ENCODE measurements at places on chromosomes 16 and 17. TPM values are rescaled to one million over a fixed set of nuclear protein-coding genes. Genes with fewer than 3 reads are reported as not detected.

DNA sequence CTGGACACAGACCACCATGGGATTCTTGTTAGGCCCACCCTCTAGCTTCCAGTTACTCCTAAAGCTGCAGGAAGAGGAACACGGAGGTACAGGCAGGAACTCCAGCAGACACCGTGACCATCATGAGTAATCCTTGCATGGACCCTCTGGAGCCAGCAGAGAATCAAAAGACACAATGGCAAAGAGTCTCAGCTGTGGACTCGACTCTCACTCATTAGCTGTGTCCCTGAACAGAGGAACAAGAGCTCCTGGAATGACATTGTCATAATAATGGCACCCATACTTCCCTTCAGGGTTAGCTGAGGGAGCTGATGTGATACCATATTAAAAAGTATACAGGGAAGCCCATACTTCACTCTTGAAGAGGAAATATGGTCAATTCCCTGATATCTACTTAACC is 176.3 kb upstream of the ASIC2 start:
- DNase-seq: no peak

DNA sequence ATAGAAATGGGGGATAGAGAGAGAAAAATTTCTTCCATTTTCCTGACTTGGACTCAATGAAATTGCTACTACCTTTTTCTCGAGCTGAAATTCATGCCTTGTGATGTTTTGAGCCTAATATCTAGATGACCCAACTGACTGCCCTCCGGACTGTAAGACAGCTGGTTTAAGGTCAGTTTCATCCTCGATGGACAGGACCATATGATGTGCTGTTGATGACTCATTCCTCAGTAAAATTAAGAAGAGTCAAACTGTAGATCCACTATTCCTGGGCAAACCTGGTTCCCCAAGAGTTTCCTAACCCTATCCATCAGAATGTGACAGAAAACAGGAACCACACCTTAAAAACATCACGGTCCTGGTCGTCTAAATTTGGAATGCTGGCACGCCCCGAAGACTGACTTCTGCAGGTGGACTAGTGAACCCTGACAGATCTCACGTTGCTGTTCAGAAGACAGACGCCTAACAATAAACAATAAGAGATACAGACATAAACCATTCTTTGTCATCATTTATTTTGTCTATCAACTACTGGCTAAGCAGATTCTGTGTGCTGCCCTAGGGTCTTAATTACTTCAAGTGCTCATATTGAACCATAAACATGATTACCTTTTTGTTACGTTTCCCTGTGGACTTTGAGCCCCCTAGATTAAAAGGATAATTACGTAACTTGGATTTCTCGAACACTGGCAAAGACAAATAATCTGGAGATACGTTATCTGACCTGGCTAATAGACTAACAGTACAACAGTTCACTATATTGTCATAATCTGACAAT is 45.1 kb upstream of the NOS2 start:
- no peak for DNase-seq

DNA sequence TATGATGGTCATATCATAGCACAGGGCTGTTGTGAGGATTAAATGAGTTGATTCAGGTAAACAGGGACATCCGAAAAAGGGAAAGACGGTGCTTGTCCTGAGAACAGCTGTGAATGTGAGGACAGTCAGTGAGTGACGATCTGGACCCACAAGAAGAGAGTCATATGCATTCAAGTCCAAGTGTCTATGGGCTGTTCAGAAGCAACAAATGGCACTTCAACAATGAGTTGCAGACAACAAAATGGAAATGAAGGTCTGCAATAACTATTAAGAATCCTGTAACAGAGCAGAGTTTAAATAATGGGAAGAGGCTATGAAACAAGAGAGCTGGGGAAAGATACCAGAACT is 100.3 kb downstream of the ADCY9 start:
- no peak for DNase-seq

DNA sequence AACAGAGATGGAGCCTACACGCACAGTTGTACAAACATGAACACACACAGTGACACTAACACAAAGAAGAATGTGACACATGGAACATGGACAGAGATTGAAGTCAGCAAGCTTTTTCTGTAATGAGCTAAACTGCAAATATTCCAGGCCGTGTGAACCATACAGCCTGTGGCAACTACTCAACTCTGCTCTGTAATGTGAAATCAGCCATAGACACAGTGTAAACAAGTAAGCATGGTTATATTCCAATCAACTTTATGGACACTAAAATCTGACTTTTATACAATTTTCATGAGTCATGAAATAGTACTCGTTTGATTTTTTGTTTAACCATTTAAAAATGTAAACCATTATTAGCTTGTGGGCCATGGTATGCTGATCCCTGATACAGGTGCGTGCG is 120.2 kb downstream of the SMG6 start:
- DNase-seq: no peak

TAC4 gene
- total RNA-seq: not detected

SMTNL2 gene
- not detected for total RNA-seq
